ENCODE measurements at places on chromosomes 4 and X.

DNA sequence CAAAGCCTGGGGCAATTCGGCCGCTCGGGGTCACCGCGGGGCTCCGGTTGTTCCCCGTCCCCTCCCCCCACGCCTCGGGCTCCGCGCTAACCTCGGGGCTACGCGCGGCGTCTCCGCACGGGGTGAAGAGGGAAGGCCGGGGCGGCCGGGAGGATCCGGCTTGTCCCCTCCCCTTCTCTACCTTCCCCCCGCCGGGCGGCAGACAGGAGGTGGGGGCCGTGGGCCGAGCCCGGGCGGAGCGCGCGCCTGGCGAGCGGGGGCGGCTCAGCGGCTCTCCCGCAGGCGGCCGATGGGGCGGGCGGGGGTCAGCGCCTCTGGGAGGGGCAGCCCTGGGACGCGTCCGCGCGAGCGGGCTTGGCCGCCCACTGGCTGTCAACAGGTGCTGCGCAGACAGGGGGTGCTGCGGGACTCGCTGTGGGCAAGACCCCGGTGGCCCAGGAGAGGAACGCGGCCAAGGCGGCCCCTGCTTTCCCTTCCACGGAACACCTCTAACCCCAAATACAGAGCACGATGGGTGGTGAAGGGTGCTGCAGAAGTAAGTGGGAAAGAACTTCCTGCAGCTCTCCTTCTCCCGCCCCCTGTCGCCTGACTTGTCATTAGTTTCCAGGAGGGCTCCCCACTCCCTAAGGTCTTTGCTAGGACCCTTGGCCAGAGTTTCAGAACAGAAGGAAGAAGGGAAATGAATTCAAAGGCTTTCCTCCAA lies at the start of gene PDGFC:
Gene PDGFC, minus strand, starts transcription at position 124 of the 703 bp plus-strand sequence. CDS start 896 bp downstream, outside the sequence.
- DNase-seq = peak; percentile 73

DNA sequence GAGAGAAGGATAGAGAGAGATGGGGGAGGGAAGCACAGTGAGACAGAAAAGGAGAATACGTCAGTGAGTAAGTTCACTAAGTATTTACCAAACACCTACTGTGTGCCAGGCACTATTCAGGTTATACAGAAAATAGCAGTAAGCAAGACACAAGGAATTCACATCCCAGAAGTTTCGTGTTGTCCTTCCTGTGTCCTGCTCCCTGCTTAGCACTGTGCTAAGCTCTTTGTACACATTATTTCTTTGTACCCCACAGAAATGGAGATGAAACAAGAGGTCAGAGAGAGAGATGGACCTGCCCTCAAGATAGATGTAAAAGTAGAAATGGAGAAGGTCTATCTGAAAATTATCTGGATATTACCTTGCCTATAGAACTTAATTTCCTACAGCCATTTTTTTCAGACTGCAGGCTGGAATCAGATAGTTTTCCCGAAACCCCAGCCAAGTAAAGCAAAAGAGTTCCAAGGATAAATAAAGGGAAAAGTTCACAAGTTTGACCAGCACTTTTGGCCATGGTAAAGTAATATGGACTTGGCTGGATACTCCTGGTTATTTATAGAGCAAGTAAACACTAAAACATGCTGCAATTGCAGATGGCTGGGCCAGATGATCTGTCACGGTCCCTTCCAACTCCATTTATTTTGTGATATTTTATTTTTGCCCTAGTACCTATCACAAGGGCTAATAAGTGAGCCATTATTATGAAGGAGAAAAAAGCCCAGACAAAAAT lies 353.7 kb upstream of the SLC7A11 start:
- DNase-seq = no peak

GRCh38 chrX:151510203-151510602 lies 53.3 kb upstream of the PASD1 start:
- no peak for DNase-seq

- DNase-seq = peak; percentile 88
These were observed 119.0 kb downstream of the NKX6-1 start for GRCh38 chr4:84379917-84380641.

DNA sequence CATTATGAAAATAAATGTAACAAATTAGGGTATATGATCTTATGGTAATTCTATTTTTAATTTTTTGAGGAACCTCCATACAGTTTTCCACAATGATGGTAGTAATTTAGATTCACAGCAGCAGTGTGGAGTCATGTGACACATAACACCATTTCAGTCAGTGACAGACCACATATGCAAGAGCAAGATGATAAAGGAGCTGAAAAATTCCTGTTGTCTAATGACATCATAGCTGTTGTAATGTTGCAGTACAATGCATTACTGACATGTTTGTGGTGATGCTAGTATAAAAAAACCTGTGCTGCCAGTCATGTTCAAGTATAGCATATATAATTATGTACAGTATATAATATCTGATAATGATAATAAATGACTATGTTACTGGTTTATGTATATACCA lies 28.5 kb downstream of the EMCN start:
- DNase-seq = peak; percentile 57

DNA sequence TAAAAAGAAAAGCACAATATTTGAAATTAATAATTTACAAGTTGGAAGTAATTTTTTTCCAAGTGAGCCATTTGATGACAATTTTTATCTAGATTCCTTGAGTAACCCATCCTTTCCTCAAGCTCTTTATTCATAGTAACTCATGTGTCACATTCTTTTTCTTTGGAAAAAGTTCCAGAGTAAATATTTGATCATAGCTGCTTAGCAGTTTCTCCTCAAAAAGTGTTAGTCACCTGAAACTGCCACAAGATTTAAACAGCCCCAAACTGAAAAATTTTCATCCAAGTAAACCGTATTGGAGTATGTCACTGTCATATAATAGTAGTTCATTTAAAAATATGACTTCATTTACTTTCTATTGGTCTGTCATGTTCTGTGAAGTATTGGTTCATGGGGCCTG lies 94.6 kb upstream of the CASK start:
- no peak for DNase-seq

GRCh38 chrX:130304587-130305368 lies 34.9 kb upstream of the SLC25A14 start:
- DNase-seq = no peak

GRCh38 chr4:75995727-75996126 lies 5.0 kb upstream of the SDAD1 start:
- DNase-seq = peak; percentile 41

DNA sequence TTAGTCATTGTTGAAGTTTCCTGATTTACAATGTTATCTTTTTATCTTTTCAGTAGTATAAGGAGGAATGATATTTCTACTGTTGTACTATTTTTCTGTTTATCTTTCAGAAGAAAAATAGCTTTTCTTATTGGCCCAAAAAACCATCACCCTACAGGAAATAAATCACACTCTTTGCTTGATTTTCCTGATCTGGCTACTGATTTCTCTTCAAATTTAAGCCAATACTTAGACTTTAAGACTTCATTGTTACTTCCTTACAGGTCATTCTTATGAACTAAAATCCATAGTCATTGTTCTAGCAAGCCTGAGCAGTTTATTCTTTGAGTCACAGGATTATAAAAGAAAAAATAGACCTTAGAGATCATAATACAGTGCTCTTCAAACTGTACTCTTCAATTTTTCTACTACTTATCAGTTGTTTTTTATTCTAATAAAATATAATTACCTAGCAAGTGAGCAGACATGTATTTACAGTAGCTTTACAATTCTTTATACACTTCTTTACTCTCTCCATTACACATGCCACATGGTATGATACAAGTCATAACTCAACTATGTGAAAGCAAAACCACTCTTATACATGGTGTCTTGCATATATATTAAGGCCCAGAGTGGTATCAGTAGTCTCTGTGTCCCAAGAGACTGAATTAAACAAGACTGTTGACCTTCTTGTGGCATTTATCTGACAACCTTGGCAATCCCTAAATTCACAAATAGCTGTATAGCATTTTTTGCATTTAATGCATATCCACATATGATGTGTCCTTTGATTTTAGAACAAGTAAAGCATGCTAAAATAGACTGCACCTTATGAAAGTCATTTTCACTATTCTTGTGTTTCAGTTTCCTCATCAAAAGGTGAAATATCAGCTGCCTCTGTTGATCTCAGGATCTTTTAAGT lies 47.9 kb downstream of the TET2 start:
- peak; percentile 76 for DNase-seq

- DNase-seq = no peak
These were observed 138.9 kb downstream of the LARP7 start for GRCh38 chr4:112775801-112776200.

GRCh38 chr4:2411786-2412510 lies 6.5 kb downstream of the ZFYVE28 start:
- DNase-seq = no peak

- peak; percentile 40 for DNase-seq
These were observed 65.4 kb upstream of the FAM9C start for GRCh38 chrX:13109817-13110216.

- no peak for DNase-seq
These were observed 144.1 kb downstream of the PDGFC start for GRCh38 chr4:156827519-156827918.
